ENCODE measurements at places on chromosomes 5 and 9. TPM values are rescaled to one million over a fixed set of nuclear protein-coding genes. Genes with fewer than 3 reads are reported as not detected.

Gene ZNF366
- 0.13 TPM for total RNA-seq

Gene MAPK9
- total RNA-seq = 22.5 TPM

Gene BTNL9
- total RNA-seq = 0.21 TPM

Gene OMD
- total RNA-seq = not detected
